ENCODE measurements at places on chromosomes 7 and 10. TPM values are rescaled to one million over a fixed set of nuclear protein-coding genes. Genes with fewer than 3 reads are reported as not detected.

Gene NACAD
- total RNA-seq, result 0.29 TPM

Gene TRPV5
- not detected for total RNA-seq

Gene CPVL
- 0.14 TPM for total RNA-seq

Gene WNT8B
- not detected for total RNA-seq

Gene TUBAL3
- total RNA-seq, result 0.48 TPM

Gene FAM237B
- not detected for total RNA-seq
